ENCODE measurements at places on chromosomes 6 and 20.

GRCh38 chr6:168411130-168411529 is 29.9 kb upstream of the SMOC2 start:
- DNase-seq: no peak

- no peak for DNase-seq
Observed at GRCh38 chr6:20707870-20708269, 173.6 kb downstream of the CDKAL1 start.

- DNase-seq: no peak
Observed at GRCh38 chr6:46078294-46078693, 51.5 kb upstream of the ENPP4 start.

GRCh38 chr6:50362706-50363105 is 313.0 kb upstream of the DEFB112 start:
- no peak for DNase-seq

DNA sequence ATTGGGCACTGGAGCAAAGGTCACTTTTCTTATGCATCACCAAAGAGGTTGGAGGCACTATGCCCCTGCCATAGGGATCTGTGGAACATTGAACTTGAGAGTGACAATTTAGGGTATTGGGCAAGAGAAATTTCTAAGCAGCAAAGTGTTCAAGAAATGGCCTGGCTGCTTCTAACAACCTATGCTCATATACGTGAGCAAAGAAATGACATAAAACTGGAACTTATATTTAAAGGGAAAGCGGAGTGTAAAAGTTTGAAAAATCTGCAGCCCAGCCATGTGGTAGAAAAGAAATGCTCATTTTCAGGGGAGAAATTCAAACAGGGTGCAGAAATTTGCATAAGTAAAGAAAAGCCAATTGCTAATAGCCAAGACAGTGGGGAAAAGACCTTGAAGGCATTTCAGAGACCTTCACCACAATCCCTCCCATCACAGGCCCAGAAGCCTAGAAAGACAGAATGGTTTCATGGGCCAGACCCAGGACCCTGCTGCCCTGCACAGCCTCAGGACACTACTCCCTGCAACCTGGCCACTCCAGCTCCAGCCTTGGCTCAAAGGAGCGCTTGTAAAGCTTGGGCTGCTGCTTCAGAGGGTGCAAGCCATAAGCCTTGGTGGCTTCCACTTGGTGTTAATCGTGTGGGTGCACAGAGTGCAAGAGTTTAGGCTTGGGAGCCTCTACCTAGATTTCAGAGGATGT is 24.4 kb downstream of the NCR2 start:
- DNase-seq: no peak

- no peak for DNase-seq
Observed at GRCh38 chr20:1182106-1182505, 2.7 kb downstream of the TMEM74B start.

DNA sequence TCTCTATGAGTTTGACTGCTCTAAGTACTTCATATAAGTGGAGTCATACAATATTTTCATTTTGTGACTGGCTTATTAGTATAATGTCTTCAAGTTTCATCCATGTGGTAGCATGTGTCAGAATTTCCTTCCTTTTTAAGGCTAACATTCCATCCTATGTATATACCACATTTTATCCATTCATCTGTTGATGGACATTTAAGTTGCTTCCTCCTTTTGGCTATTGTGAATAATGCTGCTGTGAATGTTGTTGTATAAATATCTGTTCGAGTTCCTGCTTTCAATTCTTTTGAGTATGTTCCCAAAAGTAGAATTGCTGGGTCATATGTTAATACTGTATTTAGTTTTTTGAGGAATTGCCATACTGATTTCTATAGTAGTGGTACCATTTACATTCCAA is 79.5 kb downstream of the PTPRA start:
- no peak for DNase-seq

DNA sequence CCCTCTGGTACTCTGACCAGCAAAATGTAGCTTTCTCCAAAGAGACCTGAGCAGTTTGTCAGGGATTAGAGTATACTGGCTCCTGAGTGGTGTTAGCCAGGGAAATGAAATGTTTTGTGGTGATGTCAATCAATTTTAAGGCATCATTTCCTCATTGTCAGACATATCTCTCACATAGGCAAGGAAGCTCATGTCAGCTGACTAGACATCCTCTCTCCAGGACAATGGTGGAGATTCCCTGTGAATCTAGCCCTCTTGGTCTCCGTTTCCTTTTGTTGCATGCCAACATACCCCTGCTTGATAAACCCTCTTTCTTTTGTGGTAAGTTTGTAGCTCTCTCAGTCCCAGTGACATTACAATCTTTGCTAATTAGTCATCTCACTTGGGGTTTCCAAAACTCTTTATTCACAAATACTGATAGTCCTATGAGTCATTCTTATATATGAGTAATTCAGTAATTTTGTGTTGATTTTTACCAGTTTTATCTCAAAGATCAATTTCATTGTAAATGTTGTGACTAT is 135.6 kb upstream of the PTPRK start:
- DNase-seq: no peak

DNA sequence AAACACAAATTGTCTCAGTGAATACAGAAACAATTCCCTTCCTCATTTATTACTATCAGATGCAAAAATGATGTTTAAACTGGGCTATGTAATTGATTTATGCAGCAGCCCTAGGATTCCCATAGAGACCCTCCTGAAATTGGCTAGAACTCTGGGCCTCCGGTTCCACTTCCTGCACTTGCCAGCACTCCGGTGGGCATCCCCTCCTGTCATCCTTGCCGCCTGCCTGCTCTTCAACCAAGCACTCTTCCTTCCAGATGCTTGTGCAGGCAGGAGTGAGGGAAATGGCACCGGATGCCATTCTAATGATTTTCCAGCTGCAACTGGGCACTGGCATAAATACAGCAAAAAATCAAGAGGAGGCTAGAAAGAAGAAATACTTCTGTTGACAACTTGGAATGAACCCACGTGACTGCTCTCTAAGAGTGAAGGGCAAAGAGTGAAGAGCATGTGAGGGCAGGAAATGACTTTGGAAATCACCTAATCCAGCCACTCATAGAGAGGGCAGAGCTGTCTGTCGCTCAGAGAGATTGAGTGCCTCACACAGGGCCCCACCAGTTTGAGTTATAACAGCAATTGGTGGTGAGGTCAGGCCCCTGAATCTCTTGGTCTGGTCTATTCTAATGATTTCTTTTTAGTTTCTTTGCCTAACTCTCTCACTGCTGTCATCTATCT is 3.7 kb upstream of the NEDD9 start:
- DNase-seq: no peak

DNA sequence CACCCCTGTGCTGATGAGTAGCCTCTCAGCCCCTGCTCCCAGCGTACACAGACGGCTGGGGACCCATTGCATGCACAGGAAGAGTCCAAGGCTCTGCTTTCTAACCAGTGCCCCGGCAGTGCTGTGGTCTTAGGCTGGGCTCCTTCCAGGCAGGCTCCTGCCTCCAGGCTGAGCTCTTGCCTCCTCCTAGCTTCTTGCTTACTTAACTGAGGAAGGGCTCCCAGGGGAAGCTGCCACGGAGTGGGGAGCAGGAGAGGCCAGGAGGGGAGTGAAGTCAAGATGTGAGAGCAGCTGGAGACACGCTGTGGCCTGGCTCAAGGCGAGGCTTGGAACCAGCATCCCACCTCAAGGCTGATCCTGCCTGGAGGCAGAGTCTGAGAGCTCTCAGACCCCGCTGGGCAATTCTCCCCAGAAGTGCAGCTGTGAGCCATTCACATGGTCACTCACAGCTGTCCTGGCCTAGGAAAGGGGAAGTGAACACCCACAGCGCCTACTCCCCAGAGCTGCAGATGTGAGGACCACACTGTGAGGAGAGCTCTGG is 141.0 kb downstream of the TBXT start:
- no peak for DNase-seq

DNA sequence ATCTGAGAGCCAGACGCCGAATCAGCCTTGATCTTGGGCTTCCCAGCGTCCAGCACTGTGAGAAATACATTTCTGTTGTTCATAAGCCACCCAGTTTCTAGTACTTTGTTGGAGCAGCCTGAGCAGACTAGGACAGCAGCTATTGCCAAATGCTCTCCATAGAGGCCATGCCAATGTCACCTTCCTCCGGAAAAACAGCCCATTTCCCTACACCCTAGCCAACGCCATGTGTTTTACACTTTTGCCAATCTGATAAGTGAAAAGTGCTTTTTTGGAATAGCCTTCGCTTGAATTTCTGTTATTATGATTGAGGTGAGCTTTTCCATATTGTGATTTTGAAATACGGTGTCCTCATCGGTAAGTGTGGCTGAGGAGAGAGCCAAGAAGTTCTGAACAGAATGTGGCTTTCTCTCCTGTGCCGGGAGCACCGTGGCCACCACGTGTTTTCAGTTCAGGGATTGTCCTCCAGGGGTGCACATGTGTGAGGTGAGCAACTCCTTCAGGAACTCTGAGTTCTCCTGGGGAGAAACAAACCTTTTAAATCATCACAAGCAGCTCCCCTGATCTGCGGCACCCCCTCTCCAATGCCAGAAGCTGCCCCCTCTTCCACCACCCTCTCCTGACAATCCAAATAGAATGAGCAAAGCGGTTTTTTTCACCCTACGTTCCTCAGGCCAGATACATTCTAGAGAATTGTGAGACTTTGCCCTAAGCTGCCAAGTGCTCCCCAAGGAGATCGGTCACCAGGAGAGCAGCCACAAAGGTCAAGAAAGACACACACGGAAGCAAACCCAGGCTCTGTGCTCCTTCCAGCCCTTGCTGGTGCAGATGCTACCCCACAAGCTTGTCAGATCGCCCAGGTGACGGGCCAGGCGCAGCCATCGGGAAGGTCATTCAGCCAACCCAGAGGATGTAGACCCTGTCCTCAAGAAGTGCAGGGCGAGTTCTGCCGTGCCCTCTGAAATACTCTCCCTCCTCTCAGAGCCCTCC is 36.0 kb downstream of the TAF8 start:
- no peak for DNase-seq

DNA sequence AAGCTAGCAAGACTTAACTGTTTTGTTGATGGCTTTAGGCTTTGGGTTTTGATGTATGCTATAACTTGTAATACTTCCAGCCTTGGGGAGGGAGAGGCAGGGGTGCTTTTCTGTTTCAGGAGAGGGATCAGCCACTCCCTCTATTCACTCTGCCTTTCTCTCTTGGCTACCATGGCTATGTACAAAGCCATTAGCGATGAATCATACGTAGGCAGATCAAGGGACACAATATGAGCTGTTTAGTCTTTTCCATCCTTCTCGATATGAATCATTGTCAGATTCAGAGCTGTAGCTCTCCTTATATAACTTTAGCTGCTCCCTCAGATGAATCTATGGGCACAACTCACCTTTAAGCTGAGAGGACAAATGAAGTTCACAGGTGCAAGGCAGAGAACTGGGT is 230.6 kb downstream of the TSHZ2 start:
- DNase-seq: no peak

DNA sequence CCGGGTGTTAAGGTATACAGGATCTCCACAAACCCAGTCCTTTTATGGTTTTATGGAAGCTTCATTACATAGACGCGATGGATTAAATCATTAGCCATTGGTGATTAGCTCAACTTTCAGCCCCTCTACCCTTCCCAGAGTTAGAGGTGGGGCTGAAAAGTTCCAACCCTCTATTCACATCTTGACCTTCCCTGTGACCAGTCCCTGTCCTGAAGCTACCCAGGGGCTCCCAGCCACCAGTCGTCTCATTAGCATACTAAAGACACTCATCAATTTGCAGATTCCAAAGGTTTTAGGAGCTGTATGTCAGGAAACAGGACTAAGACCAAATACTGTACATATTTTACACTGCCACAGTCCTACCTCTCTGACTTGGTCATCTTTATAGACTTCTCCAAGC is 21.0 kb downstream of the KHDC1L start:
- no peak for DNase-seq

GRCh38 chr6:48111143-48111506 is at the start of gene PTCHD4:
TSS of gene PTCHD4 (minus strand) at chr6:48111197. CDS start at chr6:48068957, 42,240 bp downstream.
- DNase-seq: no peak

DNA sequence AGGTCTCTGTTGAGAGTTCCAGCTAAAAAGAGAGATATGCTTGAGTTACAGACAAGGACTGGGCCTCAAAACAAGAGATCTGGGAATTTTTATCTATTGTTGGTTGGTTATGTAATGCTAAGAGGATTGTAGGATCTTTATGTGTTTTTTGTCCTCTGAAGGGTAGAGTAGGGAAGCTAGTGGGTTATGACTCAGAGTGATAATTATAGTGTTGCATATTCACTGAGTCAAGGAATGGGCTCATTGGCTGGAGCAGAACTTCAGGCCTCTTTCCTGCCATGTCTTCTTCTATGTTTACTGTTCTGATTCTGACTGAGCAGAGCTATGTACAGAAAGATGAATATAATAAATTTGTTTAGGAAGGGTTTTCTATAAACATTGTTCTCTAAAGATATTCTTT is 66.1 kb upstream of the NOX3 start:
- DNase-seq: no peak

DNA sequence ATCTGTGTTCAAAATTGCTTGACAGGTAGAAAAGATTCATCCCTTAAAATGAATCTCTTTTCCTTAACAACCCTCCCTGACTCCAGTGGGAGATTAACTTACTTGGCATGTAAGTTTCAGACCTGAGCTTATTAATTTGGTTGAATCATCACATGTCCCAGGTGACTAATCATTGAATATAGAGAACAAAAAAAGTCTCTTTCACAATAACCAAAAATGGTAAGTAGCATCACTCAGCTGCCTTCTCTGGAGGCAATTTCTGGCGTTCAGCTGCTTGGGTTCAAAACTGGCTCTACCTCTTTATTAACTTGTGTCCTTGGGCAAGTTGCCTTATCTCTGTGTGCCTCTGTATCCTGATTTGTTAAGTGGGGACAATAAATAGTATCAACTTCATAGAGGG is 2.9 kb downstream of the C6orf141 start:
- DNase-seq: no peak

GRCh38 chr20:40293740-40294139 is 395.3 kb downstream of the MAFB start:
- no peak for DNase-seq

- no peak for DNase-seq
Observed at GRCh38 chr6:138052783-138053182, 54.4 kb downstream of the PERP start.

- DNase-seq: no peak
Observed at GRCh38 chr6:138031850-138032249, 75.4 kb downstream of the PERP start.

GRCh38 chr6:164243012-164243610 is 828.6 kb downstream of the QKI start:
- DNase-seq: no peak

- DNase-seq: no peak
Observed at GRCh38 chr6:148465670-148466069, 123.0 kb downstream of the SASH1 start.
